ENCODE measurements at places on chromosomes 2 and 18.
A peak's percentile ranks its signal among the peaks of the same experiment; 100 is the strongest.

DNA sequence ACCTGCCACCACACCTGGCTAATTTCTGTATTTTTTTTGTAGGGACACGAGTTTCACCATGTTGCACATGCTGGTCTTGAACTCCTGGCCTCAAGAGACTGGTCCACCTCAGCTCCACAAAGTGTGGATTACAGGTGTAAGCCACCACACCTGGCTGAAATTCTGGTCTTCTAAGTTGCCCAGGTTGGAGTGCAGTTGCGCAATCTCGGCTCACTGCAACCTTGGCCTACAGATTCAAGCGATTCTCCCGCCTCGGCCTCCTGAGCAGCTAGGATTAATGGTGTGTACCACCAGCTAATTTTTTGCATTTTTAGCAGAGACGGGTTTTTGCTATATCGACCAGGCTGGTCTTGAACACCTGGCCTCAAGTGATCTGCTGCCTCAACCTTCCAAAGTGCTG, 5.6 kb downstream of the POLR2D start:
- DNase-seq: no peak

DNA sequence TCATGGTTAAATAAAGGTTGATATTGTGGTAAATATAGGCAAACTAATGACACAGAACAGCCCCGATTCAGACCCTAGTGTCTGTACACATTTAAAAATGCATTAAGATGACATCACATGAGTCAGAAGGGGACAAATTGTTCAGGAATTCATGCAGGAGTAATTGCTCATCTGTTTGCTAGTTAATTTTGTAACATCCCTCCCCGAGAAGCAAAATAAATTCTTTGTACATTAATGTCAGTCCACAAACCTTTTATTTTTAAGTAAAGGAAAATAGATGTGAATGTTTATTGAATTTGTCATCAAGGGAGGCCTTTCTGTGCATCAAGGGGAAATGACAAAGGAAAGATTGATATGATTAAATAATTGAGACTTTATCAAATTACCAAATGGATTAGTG, 69.9 kb downstream of the SH3BP4 start:
- no peak for DNase-seq

- DNase-seq: no peak
Measured at GRCh38 chr2:112805542-112805941, 21.2 kb upstream of the IL1A start.

DNA sequence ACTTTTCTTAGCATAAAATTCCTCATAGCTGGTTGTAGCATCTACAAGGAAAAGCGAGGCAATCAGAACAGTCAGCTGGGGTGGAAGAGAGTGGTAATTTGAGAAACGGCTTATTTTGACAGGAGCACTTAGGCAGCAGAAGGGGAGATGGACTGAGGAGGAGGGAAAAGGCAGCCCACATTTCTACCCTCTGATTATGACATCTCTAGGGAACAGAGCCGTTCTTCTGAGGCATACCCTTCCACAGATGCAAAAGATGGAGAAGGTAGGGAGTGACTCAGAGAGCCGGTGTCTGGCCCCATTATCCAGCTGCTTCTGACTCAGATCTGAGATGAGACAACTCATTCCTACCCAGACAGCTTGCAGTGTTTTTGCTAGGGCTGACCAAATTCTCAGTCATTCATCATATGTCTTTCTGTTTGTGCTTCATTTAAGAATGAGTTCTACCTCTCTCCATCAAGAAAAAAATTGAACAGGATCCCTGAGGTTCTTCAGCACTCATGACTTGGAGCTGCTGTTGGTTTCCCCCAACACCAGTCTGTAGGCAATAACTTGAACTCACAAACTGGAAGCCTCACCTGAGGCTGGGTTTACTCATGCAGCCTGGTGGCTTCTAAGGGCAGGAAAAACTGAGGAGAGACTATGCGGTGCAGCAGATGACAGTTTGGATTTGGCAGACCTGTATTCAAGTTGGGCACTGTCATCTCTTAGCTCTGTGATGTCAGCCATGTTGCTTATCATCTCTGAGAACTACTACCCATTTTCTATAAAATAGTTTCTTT, 15.9 kb upstream of the SEC11C start:
- DNase-seq: no peak

DNA sequence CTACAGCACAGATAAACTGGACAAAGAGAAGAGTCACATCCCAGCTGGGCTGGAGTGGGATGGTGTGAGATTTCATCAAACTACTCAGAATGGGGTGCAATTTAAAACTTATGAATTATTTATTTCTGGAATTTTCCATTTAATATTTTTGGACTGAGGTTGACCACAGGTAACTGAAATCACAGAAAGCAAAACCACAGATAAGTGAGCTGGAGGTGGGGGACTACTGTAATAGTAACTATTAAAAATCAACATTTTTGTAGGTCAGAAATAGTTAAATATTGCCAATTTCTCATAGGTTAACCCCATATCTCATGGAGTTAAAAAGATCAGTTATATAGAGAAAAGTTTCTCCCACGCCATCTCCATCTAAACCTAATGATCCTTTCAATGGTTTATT, 88.1 kb downstream of the SPOPL start:
- no peak for DNase-seq

GRCh38 chr2:98935777-98936352, at the start of gene CRACDL:
TSS of gene CRACDL (minus strand) at chr2:98936225. CDS start at chr2:98846800, 89,425 bp downstream.
- no peak for DNase-seq

GRCh38 chr2:104638859-104639202, 215.1 kb upstream of the POU3F3 start:
- no peak for DNase-seq

GRCh38 chr2:196284866-196285557, 113.6 kb upstream of the STK17B start:
- DNase-seq: no peak

DNA sequence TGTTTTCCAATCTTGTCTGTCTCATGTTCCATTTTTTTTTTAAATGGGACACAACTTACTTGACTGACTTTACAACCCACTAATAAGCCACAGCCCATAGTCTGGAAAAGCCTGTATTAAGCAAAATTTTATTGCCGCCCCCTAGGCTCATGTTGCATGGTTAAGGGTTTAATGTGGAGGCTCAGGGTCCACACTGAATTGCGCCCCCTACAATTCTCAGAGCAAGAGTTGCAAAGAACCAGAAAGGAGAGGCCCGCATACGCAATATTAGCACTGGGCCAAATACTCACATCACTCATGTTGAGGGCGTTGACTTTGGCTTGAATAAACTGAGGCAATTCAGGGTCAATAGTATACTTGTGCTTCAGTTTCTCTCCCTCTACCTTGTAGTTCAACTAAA, 65.5 kb downstream of the NEB start:
- no peak for DNase-seq

DNA sequence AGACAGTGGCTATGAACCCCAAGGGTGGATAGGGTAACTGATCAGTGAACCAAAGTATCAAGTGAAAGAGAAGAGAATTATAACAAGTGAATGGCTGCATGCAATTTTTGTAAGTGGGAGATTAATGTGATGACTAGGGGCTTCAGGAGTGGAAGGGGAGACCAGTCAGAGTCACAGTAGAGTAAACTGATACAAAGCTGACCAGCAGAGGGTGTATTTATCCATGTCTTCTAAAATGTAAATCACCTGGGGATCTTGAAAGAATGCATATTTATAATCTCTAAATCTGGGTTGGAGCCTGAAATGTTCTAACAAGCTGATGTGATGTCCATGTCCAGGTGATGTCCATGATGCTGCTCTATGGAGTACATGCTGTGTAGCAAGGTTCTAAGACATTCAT, 1351.3 kb upstream of the CHAC2 start:
- DNase-seq: peak; percentile 2

- no peak for DNase-seq
Measured at GRCh38 chr2:45344502-45344901, 266.6 kb downstream of the SRBD1 start.
